ENCODE measurements at places on chromosomes 2 and 18. TPM values are rescaled to one million over a fixed set of nuclear protein-coding genes. Genes with fewer than 3 reads are reported as not detected.

The C2orf72 gene
- under 0.01 TPM for total RNA-seq

The TMEM247 gene
- not detected for total RNA-seq

The WDR43 gene
- total RNA-seq: 54.8 TPM

The GALNT13 gene
- 48.7 TPM for total RNA-seq

The CXCR1 gene
- total RNA-seq: not detected

The KIF5C gene
- under 0.01 TPM for total RNA-seq

The DSEL gene
- 28.7 TPM for total RNA-seq

The E2F6 gene
- total RNA-seq: 8.6 TPM

The TTN gene
- under 0.01 TPM for total RNA-seq

The PTCD3 gene
- 55.7 TPM for total RNA-seq

The DSG4 gene
- total RNA-seq: not detected

The MEP1B gene
- total RNA-seq: 0.11 TPM

The SCTR gene
- not detected for total RNA-seq

The TMEM198 gene
- 3.4 TPM for total RNA-seq

The CROCC2 gene
- total RNA-seq: not detected

The LINC00305 gene
- not detected for total RNA-seq

The ANKRD53 gene
- 0.65 TPM for total RNA-seq

The NPAS2 gene
- 23.9 TPM for total RNA-seq

The ONECUT2 gene
- total RNA-seq: under 0.01 TPM

The EPB41L5 gene
- total RNA-seq: 13.7 TPM

The TRIM43 gene
- total RNA-seq: 0.33 TPM

The SNTG2 gene
- not detected for total RNA-seq

The SLC16A14 gene
- 0.11 TPM for total RNA-seq

The RFX8 gene
- total RNA-seq: not detected

The PDE1A gene
- total RNA-seq: 0.39 TPM

The SERPINB3 gene
- total RNA-seq: not detected
